ENCODE measurements at places on chromosomes 7 and 10. TPM values are rescaled to one million over a fixed set of nuclear protein-coding genes. Genes with fewer than 3 reads are reported as not detected.

- no peak for DNase-seq
These were observed 245.2 kb downstream of the BUB3 start for GRCh38 chr10:123399276-123399839.

DNA sequence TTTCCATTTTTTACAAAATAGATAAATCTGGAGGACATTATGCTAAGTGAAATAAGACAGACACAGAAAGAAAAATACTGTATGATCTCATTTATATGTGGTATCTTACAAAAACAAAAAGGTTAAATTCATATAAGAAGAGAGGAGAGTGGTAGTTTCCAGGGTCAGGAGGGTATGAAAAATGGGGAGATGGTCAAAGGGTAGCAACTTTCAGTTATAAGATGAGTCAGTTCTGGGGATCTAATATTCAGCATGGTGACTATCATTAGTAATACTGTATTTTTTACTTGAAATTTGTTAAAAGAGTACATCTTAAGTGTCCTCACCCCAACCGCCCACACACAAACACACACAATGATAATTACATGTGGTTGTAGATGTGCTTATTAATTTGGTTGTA, 1250.1 kb downstream of the SORCS1 start:
- DNase-seq: no peak

GRCh38 chr7:36905841-36906240, 181.5 kb upstream of the AOAH start:
- no peak for DNase-seq

DNA sequence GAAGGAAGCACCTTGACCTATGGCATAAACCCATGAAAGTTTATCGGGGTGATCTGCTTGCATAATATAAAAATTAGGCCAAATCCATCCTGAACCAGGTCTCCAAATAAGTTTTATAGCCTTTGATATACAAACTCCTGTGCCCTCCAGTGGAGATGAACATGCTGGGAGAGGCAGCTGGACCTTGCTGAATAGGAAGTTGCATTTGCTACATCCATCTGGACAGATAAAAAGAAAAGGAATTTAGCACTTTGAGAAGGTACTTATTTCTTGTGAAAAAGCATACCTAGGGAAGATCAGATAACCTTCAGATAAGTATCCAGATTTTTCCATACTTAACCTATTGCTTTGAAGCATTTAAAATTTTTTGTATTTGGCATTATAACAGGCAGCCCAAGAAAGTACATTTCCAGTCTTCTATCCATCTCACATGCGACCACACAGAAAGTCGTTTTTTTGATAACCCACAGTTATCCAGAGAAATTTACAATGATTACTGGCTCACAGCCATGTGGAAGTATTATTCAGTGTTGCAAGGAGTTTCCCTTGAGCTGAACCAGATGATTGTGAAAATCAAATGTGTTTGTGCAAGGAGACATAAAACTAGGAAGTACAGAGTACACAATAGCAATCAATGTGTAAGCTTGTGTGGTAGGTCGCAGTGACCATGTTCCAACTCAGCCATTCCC, 124.4 kb upstream of the STK17A start:
- no peak for DNase-seq

- DNase-seq: no peak
These were observed 97.1 kb downstream of the CREB5 start for GRCh38 chr7:28509251-28510025.

DNA sequence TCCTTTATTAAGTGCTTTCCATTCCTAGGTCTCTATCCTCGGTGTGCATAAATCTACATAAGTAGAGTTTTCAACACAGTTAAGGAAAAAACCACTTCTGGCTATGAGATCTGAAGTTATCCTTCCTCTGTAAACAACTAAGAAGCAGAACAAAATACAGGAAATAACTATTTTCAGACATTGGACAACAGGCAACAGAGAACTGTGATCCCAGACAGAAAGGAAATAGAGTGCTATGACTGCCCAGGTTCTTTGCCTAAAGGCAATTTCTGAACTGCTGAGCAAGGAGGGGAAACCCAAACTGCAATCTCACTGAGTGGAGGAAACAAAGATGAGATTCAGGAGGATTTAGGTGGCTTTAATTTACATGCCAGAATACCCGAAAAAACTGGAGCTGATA, 285.4 kb downstream of the SNX13 start:
- DNase-seq: no peak

DNA sequence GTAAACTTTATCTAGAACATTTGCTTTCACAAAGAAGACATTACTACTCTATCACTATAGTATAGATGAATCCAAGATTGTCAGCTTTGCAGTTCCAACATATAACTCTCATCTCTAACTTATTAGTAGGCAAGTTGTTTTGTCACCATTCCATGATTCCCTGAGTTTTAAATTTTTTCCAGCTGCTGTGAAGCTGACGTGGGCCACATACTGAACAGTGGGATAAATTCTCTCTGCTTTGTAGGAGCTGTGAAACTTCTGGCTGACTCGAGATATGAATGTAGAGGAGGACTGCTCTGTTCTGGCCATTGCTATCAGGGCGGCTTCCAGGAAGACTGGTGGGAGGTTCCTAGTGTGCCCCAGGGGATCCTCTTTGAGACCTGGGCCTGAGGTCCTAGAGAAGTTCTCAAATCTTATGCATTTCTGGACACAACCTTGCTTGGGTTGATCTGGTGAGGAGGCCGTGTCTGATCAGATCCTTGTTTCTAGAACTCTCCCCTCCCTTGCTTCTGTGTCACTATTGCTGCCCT, 58.0 kb downstream of the LSMEM1 start:
- no peak for DNase-seq

GTPBP4 gene
- total RNA-seq: 79.5 TPM

GARIN1A gene
- total RNA-seq: not detected

HOXA4 gene
- not detected for total RNA-seq

ARHGEF35 gene
- total RNA-seq: 39.2 TPM

BUB3 gene
- 192 TPM for total RNA-seq
